ENCODE measurements at places on chromosomes 12 and 14. TPM values are rescaled to one million over a fixed set of nuclear protein-coding genes. Genes with fewer than 3 reads are reported as not detected.

RDH5 gene
- 29.5 TPM for total RNA-seq

DNA sequence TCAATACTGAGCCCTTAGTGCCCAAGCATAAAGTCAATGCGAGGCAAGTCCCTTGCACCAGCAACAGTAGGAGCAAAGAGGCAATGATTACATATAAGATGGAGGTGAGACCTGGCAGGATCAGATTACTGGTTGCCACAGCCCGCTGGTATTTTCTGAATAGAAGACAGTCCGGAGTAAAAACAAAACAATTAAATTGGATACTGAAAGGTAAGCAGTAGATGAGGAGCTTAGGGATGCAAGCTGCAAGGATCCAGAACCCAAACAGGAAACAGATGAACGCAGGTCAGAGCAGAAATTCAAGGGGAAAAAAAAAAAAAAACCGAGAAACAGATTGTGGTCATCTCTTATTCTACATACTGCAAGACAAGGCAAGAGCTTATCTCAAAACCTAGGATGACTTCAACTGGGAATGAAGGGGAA, 119.6 kb downstream of the MED13L start:
- no peak for DNase-seq

LRTM2 gene
- total RNA-seq: not detected

LACRT gene
- total RNA-seq: not detected

DNA sequence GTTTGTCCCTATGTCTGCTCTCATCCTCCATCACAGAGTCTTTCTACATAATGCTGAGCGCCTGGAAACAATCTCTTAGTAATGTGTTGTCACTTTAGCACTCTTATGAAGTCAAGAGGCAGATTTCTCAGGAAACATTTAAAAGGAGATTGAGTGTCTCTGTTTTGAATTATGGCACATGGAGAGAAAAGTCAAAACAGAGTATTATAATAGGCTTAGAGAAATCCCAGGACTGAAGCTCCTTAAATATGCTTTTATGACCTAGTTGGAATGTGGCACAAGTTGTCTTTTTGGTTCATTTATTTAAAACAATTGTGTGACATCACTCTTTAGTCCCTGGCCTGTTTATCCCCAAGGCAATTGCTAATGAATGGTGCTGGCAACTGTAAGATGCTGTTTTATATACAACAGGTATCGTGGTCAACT, 117.8 kb upstream of the HIF1A start:
- DNase-seq: no peak

TMEM52B gene
- not detected for total RNA-seq

Measured in thoracic aorta (tissue), 2 donors.